Left renal pelvis (tissue), 4 donors: ENCODE measurements at places on chromosomes 12 and 14. TPM values are rescaled to one million over a fixed set of nuclear protein-coding genes. Genes with fewer than 3 reads are reported as not detected.

DNA sequence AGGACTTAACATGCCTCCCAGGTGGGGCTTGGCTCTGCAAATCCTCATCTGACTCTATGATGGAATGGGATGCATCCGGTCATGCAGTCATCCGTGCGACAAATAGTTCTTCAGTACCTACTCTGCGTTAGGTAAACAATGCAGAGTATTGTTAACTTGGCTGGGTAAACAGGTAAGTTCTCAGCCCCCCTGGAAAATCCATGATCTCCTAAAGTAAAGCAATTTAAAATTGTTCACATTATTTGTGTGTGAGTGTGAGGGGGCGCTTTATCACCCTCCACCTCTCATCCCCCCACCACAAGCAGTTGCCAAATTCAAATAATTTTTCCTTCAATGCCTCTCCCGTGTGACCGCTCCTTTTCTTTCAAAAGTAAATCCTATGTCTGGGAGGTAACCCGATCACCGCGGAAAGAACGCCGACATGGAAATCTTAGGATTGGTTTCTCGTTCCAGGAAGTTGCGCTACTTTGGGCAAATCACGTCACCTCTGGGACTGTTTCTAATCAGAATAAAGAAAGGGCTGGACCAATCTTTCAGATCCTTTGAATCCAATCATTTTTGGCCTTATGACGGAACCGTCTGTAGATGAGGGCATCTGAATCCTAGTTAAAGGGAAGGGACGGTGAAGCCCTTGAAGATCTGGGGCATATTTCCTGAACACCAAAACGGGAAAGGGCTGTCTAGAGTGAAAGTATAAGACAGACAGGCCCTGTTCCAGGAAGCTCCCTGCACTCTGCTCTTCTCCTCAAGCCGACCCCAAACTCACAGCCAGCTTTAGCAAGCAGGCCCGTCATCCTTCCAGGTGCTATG, 44.0 kb upstream of the SINHCAF start:
- DNase-seq, result no peak

Gene TEAD4
- polyA plus RNA-seq, result 18.6 TPM

Gene FAIM2
- 3.3 TPM for polyA plus RNA-seq

DNA sequence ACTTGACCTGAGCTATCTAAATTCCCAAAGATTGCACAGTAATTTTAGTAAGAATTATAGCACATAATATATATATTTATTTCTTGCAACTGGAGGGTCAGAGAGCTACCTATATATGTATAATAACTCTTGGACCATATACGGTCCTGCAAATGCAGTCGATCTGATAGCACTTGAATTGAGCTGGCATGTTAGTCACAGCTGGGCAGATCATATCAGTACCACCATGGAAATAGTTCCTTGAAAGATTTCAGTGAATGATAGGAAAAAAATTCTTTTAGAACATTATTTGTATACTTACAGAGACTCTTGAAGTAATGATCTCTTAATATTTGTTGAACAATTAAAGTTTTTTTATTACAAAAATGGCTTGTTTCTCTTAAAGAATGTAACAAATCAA, 94.5 kb upstream of the MON2 start:
- no peak for DNase-seq

Gene KRT82
- polyA plus RNA-seq, result not detected

DNA sequence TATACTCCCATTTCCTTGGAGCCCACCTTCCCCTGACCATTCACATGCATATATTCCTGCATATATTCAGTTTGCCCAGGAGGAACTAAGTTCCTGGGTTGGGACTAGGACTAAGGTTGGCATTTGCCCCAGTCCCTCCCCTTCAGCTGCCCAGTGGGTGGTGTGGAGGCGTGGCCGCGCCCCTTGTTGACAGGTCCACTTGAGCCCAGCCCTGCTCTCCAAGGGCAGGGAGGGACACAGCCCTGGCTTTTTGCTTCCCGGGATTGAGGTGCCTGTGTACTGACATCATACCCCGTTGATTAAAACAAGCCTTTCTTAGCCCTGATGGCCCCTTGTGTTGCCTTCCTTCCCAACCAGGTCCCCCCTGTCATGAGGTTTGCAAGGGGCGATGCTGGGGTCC, 7.3 kb downstream of the ERBB3 start:
- no peak for DNase-seq

Gene BCL2L14
- 0.59 TPM for polyA plus RNA-seq

Gene TSPAN9
- polyA plus RNA-seq, result 98.9 TPM

- DNase-seq, result no peak
Measured at GRCh38 chr12:611721-612120, 51.5 kb downstream of the NINJ2 start.
